Activated T-cell treated with anti-CD3 and anti-CD28 coated beads, Interleukin-2, amount 50 U/mL, for 1 hour (primary cell): ENCODE measurements at places on chromosomes 12 and 14.

DNA sequence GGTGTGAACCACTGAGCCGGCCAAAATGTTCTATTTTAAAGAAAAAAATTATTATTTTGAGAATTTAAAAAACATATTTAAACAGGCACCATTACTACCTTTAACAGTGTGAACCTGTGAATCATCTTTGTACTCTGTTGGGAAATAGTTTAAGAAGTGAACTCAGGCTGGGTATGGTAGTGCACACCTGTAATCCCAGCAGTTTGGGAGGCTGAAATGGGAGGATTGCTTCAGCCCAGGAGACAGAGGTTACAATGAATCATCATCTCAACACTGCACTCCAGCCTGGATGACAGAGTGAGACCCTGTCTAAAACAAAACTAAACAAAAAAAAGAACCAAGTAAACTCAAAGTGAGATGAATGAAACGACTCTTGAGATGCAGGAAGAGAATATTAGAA, 3.1 kb upstream of the WDR89 start:
- DNase-seq: no peak

DNA sequence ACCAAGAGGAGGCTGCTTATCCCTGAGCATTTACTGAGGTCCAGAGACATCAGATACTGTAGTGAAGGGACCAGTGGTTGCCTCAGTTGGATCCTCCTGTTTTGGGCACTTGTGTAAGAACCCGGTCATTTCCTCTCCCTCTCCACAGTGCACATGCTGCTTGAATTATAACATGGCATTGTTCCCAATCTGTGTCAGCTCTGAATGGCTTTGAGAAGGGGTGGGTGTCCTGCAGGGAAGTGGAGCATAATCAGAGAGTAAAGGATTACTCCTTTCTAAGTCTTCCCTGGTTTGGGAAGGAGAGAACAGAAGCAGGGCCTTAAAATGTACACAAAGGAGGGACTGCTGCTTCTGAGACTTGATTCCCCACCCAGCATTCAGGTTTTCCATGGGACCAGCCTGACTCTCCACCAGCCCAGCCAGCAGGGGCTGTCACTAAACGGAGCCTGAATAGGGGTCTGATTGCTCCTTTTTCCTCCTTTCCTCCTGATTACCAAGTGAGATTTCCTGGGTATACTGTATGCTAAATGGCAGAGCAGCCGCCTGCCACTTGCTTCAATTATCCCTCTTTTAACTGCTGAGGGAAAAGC, 78.4 kb downstream of the NRXN3 start:
- DNase-seq: no peak

GRCh38 chr14:74965486-74966153, 10.2 kb upstream of the PGF start:
- DNase-seq: no peak

GRCh38 chr12:84772281-84772680, 140.3 kb downstream of the SLC6A15 start:
- no peak for DNase-seq

- no peak for DNase-seq
Observed at GRCh38 chr12:100959481-100959880, 164.9 kb downstream of the ANO4 start.

- no peak for DNase-seq
Observed at GRCh38 chr14:58575956-58576355, 61.8 kb upstream of the DACT1 start.

GRCh38 chr14:22852940-22853767, 16.8 kb downstream of the MMP14 start:
- DNase-seq: peak; percentile 96

GRCh38 chr12:2963154-2963759, 4.1 kb downstream of the TEAD4 start:
- no peak for DNase-seq

DNA sequence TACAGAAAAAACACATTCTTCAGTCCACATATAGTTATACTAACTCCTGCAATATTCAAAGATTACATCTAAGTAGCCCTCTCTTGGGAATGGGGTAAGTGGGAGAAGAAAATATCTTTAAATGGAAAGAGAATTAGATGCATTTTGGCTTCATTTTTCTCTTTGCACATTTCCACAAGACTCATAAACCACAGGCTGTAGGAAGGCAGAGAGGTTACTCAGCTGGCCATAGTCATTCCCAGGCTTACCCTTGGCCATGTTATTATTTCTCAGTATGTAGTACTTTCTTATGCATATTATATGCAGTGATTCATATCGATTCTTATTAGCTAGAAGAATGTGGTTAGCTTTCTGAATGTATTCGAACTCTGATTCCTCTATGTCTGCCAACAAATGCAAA, 92.2 kb downstream of the PTPRR start:
- no peak for DNase-seq

DNA sequence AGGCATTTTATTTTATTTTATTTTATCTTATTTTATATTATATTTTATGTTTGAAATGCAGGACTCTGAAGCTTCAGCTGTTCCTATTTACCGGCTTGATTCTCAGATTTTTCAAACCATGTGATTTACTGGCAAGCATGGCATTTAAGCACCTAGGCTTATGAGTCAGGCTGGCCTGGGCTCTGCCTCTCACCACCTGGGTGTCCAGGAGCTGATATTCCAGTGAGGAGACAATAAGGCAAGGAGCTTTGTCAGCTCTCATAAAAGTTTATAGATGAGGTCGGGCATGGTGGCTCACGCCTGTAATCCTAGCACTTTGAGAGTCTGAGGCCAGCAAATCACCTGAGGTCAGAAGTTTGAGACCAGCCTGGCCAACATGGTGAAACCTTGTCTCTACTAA, 2.1 kb downstream of the DAO start:
- DNase-seq: no peak

GRCh38 chr14:55851301-55851700, 266.9 kb upstream of the PELI2 start:
- DNase-seq: no peak

DNA sequence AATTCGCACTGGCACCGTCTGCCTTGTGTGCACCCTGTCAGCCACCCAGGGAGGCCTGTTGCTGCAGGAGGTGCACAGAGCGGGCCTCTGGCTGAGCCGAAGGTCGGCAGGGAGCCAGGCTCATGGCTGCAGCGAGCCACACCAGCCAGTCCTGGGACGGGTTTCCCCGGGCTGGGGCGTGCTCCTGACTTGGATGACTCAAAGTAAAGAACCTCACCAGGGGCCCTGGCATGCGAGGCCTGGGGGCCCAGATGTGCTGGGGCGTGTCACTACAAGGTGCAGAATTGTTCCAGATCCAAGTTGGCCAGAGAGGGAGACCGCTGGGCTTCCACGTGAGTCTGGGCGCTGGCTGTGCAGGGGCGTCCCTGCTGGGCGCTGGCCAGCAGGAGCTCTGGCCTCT, 34.5 kb downstream of the FBRSL1 start:
- no peak for DNase-seq

- DNase-seq: no peak
Observed at GRCh38 chr12:64600164-64600561, 10.1 kb upstream of the RASSF3 start.

GRCh38 chr12:88144546-88145468, 2.7 kb downstream of the TMTC3 start:
- DNase-seq: no peak
